GM04504 (cell line): ENCODE measurements at places on chromosomes 2 and 18.

DNA sequence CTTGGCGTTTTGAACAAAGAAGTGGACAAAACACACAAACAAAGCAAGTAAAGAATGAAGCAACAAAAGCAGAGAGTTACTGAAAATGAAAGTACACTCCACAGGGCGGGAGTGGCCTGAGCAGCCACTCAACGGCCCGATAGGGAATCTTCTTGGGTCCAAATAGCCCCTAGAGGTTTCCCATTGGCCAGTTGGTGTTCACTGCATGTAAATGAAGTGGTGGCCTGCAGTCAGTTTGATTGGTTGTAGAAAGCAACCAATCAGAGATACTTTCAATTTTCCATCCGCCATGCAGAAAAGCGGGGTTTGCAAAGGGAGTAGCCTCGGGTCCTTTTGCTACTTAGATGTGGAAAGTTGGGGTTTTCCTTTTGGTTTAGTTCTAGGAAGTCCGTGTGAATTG, 31.6 kb downstream of the CYBRD1 start:
- no peak for DNase-seq

DNA sequence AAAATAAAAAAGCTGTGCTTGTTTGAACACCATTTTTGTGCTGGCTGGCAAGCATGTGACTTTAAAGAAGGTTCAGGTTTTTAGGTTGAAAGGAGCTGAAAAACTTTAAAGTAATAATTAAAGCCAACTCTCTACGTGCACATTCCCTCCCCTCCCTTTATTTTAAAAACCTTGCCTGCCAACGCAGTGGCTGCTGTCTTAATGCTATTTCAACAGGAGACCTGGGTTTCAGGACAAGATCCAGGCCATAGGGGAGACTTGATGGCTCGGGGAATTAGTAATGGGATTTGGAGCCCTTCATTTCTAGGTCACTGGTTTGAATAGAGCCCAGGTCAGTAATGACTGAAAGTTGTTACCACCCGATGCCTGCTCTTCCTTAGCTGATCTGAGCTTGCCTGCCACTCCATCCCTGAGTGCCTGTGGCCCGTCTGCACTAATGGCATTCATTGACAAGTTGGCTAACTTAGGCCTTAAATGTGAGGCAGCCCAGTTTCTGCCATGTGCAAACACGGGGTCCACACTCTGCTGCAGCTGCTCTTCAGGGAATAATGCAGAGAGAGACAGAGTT, 1233.2 kb upstream of the ZEB2 start:
- no peak for DNase-seq

DNA sequence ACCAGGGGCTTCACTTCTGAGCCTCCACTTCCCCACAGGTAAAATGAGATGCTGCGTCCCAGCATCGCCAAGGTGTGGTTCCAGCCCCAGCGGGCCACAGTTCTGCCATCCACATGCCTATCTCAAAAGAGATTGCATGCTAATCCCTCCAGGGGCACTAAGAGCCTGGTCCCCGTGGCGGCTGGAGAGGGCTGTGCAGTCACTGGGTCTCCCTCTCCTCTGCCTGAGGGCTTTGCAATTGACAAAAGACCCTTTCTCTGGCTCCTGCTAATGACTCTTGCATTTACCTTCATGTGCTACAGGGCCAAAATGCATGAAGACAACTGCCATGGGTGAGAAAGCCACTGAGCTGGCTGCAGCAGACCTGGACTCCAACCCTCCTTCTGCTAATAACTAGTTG, 18.5 kb downstream of the ZBTB7C start:
- no peak for DNase-seq

- DNase-seq, result no peak
Measured at GRCh38 chr2:120985174-120985996, 249.7 kb downstream of the GLI2 start.

GRCh38 chr2:38147333-38148121, 71.6 kb upstream of the CYP1B1 start:
- DNase-seq, result no peak

GRCh38 chr2:226366920-226367319, 432.7 kb downstream of the IRS1 start:
- DNase-seq, result no peak

DNA sequence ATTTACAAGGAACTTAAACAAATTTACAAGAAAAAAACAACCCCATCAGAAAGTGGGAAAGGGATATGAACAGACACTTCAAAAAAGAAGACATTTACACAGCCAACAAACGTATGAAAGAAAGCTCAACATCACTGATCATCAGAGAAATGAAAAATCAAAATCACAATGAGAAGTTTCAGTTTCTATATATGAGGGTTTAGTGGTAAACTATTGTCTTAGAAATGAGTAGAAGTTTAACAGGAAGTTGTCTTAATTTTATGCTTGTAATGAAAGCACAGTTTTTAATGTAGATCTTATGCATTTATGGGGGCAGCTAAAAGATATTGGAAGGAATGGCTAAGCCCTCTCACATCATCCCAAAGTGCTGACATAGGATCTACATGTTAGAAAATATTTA, 325.4 kb downstream of the ERBB4 start:
- DNase-seq, result no peak

- no peak for DNase-seq
Measured at GRCh38 chr2:33336036-33336625, 140.3 kb upstream of the RASGRP3 start.

DNA sequence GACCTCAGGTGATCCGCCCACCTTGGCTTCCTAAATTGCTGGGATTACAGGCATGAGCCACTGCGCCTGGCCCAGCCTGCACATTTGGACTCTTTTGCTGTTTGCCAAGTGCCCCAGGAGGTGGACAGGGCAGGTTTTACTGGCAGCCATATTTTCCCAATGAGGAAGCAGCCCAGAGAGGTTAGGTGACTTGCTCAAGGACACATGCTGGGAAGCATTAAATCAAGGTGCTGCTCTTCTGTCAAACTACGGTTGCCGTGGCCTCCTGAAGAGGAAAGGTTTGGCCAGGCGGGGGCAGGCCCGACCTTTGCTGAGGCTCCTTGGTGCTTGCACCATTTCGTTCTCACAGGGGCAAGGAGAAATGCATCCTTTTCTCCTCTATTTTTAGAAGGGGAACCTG, 44.0 kb downstream of the DNMT3A start:
- no peak for DNase-seq

GRCh38 chr2:29039718-29040480, 34.4 kb downstream of the PCARE start:
- DNase-seq, result no peak

DNA sequence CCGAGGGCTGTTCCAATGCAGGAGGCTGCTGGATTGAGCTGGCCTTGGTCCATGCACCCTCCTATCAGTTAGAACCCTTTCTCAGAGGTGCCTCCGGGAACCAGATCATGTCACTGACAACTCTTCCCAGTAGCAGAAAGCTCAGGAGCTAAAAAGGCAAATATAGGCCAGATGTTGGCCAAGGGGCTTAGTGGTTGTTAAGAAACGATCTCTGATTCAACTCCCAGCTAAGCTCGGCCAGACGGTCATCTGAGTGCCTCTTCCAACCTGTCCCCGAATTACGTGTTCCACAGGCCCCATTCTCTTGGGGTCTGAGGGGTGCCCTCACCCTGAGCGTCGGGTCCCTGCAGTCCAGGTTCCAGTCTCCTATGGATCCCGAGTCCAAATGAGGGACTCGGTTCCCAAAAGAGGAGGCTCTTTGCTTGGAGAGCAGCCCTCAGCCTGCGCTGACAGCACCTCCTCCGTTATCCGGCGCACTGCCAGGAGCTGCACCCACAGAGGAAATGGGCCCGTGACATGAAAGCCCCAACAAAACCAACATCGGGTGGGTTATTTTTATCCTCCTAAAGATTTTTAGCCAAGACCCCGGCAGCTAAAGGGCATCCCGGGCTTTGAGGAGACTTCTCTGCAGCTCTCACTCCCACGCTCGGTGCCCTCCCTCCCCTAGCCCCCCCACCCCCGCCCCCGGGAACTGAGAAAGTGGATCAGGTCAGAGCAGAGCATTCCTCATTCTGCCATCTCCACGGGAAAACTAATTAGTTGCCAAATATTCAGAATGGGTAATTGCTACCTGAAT, 106.6 kb upstream of the ID2 start:
- DNase-seq, result no peak

DNA sequence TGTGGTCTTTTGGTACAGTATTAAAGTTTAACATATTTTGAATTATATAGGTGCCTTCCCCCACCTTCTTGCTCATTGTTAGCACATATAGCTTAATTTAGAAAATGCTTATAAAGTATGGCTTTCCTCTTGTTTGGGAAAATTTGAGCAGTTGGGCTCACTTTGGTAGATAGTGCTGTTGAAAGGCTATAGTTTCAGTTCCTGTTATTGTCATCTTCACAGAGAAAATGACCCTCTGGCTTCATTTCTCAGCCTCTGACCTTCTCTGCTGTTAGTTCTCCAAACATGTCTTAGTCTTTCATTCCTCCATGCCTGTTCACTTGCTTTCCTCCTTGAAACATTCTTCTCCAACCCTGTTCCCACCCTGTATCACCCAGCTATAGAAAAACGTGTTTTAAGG, 200.6 kb downstream of the WDR7 start:
- no peak for DNase-seq

DNA sequence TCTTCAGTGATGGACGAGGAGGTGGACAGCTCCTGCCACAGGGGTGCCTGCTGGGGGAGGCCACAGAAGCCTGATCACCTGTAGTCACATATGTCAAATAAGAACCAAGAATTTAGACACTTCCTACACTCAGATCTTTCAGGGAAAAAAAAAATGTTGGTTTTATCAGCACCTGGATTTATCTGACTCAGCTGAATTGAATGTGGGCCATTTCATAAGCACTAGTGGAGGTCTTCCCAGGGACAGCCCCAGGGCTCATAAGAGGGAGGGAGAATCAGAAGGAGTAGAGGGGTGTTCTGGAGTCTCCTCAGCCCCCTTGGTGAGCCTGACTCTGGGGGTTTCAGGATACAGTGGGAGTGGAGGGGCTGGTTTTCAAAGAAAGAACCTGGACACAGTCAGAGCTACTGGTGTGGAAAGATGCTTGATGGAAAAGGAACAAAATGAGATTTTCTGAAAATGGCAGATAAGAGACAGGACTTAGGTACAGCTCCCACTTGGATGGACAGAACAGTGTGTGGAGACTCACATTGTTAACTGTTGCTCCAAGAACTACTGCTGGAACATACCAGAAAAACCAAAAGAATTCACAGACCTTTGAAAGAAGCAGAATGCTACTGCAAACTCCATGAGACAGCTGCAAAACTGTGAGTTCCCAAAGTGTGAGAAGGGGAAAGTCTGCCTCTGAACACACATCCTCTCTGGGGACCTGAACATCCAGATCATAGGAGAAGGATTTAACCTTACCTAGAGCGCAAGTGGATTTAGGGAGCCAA, 45.4 kb downstream of the LCT start:
- DNase-seq, result no peak

DNA sequence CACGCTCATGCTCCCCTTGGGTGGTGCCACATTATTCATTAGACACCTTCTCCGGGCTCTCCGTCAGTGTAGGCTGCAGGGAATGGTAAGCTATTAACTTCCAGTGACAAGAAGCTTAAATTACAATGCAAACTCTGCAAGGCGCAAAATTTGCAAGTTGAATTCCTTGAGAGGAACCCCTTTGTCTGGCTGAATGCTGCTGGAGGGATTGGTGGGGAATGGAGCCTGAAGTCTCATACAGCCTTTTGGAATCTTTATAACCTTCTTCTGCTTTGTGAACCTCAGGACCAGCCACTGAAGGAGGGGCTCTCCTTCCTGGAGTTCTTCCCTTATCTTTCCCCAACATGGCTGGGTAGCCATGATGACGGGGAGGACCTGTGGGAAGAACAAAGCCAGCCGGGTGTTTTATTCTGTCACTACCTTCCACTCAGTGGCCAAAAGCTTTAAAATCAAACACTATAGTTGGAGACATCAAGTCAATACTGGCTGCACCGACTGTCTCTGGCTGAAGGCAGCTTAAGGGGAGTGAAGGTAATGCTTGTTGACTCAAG, 220.9 kb upstream of the EPHA4 start:
- DNase-seq, result no peak

GRCh38 chr2:192146069-192147015, 48.4 kb downstream of the TMEFF2 start:
- no peak for DNase-seq

- DNase-seq, result no peak
Measured at GRCh38 chr2:132641819-132642218, 28.2 kb downstream of the LYPD1 start.

- no peak for DNase-seq
Measured at GRCh38 chr2:219308142-219309101, 779 bp downstream of the PTPRN start.

- DNase-seq, result peak; percentile 36
Measured at GRCh38 chr18:3037423-3037915, 24.5 kb upstream of the LPIN2 start.

DNA sequence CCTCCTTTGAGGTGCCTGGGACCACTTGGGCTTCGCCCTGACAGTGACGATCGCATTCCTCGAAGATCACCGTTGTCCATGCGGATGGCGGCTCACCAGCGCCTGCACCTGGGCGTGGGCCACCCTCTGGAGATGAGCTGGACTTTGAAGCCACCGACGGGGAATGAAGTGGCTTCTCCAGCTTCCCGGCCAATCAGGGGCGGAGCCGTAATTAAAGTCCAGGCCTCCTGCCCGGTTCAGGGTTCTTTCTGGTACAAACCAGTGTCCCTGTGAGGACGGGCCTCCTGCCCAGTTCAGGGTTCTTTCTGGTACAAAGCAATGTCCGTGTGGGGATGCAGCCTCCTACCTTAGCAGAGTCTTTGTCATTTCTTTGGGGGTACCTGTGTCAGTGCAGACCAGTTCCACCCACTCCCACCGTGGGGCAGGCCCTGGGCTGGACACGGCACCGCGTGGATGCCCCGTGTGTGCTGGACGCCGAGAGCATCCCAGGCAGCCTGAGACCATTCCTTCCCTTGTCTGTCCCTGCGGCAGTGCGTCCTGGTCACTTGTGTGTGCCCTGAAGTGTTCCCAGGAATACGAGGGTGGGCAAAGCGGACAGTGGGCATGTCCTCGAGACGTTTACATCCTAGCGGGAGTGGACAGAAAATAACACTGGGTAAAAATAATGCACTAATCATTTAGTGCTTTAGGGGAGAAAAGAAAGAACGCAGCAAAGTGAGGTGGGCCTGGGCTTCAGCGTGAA, 55.0 kb downstream of the KCNG2 start:
- DNase-seq, result no peak
